ENCODE measurements at places on chromosomes 7 and 10.

DNA sequence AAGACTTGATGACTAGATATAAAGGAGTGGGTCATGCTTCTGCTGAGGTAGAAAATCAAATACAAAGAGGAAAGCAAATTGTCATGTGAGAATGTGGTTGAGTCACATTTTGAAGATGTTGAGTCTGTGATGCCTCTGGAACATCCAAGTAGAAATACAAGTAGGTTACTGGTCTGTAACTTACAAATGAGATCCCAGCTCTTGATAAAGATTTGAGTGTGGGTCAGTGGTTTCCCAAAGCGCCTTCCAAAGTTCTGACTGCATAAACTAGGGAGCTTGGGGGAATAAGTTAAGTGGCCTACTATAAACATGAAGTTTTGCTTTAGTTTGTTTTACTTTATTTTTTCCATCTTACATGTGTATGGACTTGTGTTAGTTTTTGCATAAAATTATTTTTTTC lies 144.3 kb upstream of the ETV1 start:
- DNase-seq: no peak

DNA sequence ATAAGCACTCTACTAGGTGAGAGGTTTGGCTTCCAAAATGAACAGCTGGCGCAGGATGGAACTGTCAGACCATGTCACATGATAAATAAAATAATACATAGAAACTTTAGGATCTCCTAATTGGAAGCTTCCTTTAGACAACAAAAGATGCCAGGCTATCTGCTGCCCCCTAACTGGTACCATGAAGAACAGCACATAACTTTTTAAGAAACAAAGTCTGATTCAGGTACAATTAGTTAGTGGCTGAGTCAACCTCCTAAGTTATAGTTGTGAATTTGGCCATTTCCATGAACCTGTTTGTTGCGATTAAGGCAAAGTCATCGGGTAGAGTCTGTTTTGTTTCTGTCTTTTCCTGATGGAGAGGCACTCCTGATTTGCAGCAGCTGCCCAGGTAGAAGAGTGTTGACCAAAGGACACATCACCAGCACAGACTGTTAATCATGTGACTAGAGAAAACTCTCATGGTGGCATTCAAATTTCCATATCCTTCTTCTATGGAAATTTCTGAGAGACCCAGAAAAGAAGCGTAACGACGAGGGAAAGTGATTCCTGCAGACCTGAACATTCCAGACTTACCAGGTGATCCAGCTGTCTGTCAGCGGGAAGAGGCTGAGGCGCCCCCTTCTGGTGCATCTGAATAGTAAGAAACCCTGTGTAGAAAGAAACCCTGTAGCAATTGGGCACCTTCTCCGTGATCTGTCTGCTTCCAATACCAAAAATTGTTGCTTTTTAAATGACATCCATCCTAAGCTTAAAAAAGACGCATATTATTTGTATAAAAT lies 8.6 kb upstream of the INHBA start:
- no peak for DNase-seq

GRCh38 chr7:36736090-36736898 lies 12.0 kb upstream of the AOAH start:
- no peak for DNase-seq

GRCh38 chr7:17546592-17546991 lies 248.1 kb downstream of the AHR start:
- DNase-seq: no peak

- DNase-seq: no peak
Observed at GRCh38 chr10:106493751-106494150, 670.8 kb downstream of the SORCS1 start.

- DNase-seq: no peak
Observed at GRCh38 chr7:129160161-129160905, 15.8 kb downstream of the TSPAN33 start.

DNA sequence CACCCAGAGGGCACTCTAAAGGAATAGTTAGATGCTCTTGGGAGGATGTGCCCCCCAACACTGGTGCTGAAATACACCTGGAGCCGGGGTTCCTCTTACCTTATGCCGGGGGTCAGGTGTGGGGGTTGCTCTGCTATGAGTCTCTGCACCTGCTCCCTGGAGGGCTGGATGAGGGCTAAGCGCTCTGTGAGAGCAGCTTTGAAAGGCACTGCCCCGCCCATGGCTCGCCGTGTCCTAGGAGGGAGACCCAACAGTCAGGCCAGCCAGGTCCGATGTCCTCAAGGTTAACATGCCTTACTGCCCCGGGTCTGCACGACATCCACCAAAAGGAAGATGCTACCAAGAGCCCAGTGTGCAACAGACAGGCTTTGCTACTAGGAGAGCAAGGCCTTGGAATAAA lies 31.7 kb downstream of the PSPH start:
- DNase-seq: no peak

DNA sequence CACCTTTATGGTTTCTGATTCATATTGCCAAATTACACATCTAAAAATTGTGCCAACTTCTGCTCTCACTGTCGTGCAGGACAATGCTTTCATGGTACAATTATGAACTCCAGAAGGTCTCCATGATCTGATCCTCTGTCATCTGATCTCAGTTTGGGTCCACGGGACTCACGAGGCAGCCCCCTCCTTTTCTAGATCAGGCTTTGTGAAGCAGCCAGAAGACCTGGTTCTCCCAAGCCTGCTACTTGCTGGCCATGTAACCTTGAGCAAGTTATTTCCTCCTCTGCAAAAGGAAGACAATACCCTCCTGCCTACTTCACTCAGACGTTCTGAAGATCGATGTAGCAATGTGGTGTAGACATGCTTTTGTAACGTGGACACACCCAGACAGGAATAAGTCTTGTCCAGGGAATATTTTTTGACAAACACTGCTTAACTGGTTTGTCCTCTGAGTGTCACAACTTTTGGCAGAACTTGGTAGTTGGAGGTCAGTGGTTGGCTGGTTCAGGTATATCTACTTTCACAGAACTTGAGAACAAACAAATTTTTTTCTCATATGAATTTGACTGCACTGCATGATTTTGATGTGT lies 19.6 kb downstream of the CALML3 start:
- no peak for DNase-seq

DNA sequence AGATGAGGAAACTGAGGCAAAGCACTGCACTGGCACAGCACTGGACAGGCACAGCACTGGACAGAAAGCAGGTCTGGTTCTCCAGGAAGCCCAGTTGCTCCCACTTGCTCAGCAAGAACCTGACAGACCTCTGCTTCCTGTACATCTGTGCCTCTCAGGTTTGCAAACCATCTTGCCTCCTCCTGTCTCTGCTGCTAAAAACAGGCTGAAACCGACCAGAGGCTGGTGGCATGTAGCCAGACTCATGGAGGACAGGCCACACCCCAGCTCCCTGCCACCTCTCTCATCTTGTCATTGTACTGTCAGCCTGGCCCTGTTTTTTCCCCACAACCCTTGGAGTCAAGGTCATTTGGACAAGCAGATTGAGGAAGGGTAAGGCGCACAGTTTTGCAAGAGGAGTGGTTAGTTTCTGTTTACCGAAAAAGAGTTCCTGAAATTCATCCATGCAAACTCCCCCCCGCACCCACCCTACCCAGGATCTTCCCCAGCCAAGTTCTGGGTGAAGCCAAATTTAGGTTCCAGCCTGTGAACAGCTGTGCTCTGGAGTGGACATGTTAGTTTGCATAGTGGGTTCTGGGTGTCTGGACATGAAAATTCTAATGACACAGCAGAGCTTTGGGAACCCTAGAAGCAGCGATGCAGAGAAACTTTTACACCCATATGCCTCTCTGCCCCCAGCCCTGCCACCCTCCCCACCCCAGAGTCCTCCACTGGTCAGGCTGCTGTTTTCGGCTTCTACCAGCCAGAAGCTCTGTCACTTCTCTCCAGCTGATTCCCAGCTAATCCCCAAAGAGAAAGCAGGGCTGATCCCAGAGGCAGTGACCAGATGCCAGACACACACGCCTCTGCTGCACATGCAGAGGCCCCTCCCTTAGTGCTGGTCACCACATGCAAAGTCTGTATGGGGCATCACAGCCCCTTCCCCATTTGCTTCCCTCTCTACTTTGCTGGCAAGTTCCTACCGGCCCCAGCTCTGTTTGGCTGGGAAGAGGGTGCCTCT lies 8.5 kb upstream of the C10orf105 start:
- no peak for DNase-seq

- no peak for DNase-seq
Observed at GRCh38 chr10:85315657-85316056, 987.3 kb downstream of the CCSER2 start.

DNA sequence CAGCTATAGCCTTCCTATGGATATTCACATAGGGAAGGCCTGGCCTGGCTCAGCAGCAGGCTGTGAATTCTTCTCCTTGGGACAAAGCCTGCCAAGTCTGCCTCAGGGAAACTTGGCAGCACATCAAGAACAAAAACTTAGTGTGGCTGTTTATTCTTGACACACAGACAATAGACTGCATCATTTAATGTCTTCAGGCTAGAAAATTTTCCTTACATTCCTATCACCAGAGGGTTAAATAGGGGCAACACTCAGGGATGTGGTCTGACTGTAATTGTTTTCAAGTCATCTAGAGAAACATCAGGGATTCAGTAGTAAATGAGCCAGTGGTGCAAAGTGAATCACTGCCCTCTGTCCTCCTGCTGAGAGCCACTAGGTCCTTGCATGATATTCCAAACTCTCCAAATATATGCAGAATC lies 137.3 kb downstream of the SEMA3C start:
- DNase-seq: no peak

DNA sequence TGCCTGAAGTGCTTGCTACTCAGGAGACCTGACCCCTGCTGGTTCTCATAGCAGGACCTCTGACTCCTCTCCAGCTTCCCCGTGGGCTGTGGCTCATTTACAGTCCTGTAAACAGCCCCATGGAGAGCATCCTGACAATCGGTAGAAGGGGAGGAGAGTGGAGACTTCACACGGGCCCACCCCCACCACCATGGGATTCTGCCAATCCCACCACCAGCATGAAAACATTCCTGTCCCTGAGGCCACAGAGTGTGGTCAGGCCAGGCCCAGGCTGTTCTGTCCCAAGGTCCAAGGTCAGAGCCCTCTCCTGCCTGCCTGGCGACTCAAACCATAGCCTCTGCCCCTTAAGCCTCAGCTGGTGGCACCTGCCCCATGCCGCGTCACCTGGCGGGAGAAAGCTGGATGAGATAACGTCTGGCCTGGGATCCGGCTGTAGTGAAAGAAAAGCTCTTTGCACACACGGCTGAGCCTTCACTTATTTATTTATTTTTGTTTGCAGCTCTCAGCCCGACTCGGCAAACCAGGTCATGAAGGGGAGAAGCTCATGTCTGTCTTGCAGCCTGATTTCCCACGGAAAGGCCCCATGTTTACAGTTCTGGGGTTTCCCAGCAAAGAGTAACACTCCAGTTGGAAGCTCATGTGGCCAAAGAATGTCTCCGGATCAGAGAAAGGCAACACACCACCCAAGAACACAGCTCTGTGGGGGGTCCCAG lies 293.6 kb upstream of the ZMIZ1 start:
- DNase-seq: no peak

DNA sequence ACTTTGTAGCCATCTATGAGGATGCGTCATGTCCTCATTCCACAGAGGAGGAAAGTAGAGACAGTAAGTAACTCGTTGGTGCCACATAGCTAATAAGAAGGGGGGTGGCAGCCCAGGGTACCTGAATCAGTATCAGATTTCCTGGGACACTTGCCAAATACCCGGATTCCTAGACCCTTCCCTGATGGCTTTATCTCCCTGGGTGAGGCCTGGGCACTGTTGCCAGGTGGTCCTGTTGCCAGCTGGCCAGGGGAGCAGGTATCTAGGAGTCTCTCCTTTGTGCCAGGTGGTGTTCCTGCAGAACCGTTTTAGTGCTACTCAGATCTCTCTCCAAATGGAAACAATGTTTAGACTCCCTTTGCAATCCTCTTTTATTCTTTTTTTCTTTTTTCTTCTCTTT lies 12.7 kb downstream of the SLC29A3 start:
- DNase-seq: no peak
